ENCODE measurements at places on chromosomes 12 and 14.
A peak's percentile ranks its signal among the peaks of the same experiment; 100 is the strongest.

- DNase-seq: no peak
These were observed 171.4 kb upstream of the GSC start for GRCh38 chr14:94941311-94941710.

- no peak for DNase-seq
These were observed 1.3 kb upstream of the NR2C1 start for GRCh38 chr12:95074766-95075165.

DNA sequence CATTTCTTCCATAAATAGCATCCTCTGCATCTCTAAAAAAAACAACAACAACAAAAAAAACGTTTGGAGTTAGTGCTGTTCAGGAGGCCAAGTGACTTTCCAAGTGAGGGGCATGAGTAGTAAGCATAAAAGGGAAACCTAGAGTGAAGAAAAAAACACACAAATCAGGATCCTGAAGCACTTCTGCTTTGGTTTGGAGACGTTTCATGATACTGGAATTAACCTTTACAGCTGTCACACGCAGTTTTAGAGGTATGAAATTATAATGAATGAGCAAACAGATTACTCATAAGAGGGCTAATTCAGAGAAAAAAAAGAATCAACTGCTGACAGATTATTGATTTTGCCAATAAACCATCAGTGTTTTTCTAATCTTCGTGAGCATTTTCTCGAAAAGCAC lies 3.8 kb downstream of the SRSF9 start:
- no peak for DNase-seq

- no peak for DNase-seq
These were observed 8.9 kb upstream of the MYRFL start for GRCh38 chr12:69816082-69816481.

GRCh38 chr14:38391334-38391733 lies 135.4 kb upstream of the CLEC14A start:
- DNase-seq: no peak

DNA sequence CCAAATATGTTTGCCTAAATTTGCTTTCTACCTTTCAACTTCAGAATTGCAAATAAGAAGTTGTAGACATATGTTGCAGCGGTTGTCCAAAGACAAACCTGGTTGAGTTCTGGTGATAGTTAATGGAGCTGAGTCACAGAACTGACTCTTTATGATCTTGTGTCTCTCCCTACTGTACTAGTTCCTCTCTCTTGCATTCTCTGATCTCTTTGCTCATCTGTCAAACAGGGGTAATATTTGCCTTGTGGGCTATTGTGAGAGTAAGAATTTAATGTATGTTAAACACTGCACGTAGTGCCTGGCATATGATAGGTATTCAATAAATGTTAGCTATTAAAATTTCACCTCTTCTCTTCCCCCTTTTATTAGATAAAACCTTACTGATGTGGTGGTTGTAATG lies 283.5 kb upstream of the RGS6 start:
- DNase-seq: no peak

DNA sequence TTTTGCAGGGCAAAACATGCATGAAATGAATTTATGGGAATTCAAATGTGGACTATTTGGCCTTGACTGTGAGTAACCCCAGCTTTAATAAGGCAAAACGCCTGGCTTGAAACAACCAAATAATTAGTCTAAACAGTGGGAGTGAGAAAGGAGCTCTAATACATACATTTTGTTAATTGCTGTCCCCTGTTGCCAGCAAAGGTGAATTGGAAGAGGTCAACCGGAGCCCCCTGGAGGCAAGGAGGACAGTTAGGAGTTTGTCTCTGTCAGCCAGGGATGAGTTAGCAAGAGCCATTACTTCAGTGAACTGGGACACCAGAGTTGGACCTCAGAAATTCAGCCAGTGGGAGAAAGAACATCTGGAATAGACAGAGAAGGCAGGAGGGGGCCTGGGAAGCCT lies 17.4 kb downstream of the KRT76 start:
- DNase-seq: no peak

- DNase-seq: no peak
These were observed 805.4 kb downstream of the VRK1 start for GRCh38 chr14:97602438-97603117.

DNA sequence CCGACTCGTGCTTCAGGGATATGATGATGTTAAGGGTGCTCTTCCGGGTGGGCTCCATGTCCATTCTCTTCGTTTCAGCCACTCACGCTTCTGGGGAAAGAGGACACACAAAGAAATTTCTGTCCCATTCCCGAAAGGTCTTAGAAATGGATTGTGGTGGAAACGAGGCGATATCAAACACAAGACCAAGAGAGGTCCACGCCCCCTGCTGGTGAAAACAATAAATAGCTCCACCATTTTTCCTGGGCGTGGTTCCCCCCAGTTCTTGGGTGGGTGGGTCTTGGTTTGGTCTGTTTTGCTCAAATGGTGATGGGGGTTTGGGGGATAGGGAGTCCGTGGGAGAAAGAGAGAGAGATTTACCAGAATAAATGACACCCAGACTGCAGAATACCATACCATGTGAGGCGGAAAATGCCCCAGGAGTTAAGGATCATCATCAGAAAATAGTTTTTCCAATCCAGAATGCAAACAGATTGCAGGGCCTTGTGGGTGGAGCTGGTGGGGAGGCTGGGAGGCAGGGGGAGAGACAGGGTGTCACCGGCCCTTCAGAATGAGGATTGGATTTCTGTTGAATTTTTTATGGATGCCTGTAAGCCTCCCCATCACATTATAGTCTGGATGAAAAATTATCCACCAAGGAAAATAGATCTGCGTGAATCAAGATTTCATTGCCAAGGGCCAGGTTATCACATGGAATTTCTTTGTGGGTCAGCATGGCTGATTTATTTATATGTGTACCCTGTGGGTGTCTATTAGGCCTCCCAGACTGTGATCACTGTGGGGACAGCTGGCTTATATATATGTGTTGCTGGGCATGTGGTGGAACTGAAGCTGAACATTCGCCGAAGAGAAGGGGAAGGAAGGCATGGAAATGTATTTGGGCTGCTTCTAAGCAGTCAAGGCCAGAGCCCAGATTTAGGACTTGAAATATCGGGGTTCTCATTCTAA lies 55.8 kb downstream of the SRRM4 start:
- DNase-seq: peak; percentile 17

DNA sequence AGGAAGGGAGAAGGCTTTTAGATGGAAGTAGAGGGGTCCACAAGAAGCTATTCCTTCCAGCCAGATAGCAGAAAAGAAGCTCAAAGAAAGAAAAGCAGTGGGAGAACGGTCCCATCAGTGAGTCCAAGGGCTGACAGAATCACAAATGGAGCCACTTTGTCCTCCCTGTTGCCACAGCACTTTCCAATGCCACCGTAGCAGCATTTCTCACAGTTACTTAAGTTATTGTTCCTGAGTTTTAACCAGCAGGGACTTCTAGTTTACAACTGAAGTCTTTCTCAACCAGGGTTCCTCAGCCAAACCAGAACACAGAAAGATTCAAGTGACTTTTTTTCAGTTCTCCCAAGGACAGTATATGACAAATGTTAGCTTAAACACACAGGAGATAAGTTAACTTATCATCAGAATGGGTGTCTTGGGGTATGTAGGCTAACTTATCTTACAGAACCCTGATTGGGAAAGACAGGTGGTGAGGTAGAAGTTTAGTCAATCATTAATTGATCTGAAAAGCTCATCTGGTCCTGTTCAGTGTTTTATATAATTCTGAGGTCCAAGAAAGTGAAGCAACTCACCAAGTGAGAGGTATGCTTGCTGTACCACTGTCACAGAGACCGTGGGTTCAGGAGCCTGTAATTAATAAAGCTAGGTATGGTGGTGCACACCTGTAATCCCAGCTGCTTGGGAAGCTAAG lies 7.0 kb downstream of the GATC start:
- no peak for DNase-seq

GRCh38 chr12:20404576-20405346 lies 36.4 kb downstream of the PDE3A start:
- peak; percentile 92 for DNase-seq

DNA sequence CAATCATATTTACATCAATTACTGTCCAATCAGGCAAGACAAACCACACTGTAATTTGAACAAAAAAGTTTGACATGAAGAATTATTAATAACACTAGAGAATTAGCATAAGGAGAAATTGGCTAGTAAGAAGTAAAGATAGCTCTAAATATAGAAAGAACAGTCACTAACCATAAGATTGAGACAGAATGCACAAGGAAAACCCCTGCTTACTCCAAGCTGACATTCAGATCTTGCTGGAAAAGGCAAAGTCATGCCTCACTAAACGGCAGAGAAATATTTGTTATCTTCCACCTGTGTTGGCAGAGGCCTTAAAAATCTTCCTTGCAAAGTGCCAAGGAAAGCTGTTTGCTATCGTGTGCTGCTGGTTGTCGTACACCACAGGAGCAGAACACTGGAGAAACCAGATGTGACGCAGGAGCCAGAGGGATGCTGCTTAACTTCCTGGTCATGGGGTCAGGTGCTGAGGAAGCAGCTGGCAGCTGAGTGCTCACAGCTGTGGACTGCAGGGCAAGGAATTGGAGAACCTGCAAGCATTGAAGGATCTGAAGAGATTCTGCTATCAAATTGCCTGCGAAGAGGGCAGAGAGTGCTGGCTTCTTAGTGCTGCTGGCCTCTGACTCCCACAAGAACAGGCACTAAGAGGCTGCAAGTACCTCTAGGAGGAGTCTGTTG lies 1323.3 kb downstream of the LRFN5 start:
- peak; percentile 98 for DNase-seq

GRCh38 chr12:94121886-94122285 lies 26.5 kb upstream of the PLXNC1 start:
- DNase-seq: no peak

DNA sequence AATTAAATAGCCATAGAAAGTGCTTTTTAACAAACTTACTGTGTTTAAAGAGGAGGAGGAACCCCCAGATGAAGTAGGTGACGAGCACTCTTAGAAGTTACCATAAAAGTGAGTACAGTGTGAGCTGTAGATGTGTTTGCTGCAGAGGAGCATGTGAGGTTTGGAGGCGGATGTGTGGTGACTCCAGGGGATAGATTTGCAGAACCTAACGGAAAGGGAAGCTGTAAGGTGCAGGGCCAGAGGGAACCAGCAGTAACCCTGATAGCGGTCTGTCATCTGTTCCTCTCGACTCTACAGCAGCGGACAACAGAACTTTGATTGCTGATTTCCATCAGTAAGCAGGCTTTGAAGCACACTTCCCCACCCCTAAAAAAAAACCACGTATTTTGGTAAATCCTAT lies 5.2 kb downstream of the CALM1 start:
- peak; percentile 52 for DNase-seq

DNA sequence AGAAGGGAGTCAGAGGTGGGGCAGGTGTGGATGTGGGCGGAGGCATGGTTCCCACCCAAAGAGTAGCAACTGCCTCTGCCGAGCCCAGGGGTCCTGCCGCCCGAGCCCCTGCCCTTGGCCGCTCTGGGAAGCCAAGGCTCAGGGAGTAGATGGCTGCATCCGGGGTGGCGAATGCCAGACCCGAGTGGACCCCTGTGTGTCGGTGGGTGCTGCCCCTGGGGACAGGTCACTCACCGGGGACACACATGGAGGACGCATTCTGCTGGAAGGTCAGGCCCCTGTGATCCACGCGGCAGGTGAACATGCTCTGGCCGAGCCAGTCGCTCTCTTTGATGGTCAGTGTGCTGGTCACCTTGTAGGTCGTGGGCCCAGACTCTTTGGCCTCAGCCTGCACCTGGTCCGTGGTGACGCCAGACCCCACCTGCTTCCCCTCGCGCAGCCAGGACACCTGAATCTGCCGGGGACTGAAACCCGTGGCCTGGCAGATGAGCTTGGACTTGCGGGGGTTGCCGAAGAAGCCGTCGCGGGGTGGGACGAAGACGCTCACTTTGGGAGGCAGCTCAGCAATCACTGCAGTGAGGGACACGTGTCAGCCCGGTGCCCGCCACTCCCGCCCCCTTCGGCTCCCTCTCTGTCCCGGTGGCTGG lies 329.0 kb downstream of the TMEM121 start:
- no peak for DNase-seq

GRCh38 chr14:102776761-102777710 lies at the start of gene TRAF3:
TSS of gene TRAF3 (plus strand) at chr14:102777449. CDS start at chr14:102870202, 92,753 bp downstream.
- DNase-seq: peak; percentile 95

DNA sequence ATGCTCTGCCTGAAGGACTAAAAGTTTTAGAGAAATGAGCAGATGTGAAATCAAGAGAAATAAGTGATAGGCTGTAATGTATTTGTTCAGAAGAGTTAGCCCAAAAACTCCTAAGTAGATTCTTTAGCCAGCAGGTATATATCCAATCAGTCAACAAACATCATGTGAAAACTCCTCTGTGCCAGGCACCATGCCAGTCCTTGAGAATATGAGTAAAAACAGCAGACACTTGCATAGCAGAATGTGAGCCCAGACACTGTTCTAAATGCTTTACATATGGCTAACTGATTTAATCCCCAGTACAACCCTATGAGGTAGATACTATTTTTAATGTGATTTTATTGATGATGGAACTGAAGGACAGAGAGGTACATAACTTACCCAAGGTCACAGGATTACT lies 329.8 kb downstream of the PAWR start:
- no peak for DNase-seq

- no peak for DNase-seq
These were observed 146.6 kb upstream of the PLEKHG7 start for GRCh38 chr12:92556141-92556540.

DNA sequence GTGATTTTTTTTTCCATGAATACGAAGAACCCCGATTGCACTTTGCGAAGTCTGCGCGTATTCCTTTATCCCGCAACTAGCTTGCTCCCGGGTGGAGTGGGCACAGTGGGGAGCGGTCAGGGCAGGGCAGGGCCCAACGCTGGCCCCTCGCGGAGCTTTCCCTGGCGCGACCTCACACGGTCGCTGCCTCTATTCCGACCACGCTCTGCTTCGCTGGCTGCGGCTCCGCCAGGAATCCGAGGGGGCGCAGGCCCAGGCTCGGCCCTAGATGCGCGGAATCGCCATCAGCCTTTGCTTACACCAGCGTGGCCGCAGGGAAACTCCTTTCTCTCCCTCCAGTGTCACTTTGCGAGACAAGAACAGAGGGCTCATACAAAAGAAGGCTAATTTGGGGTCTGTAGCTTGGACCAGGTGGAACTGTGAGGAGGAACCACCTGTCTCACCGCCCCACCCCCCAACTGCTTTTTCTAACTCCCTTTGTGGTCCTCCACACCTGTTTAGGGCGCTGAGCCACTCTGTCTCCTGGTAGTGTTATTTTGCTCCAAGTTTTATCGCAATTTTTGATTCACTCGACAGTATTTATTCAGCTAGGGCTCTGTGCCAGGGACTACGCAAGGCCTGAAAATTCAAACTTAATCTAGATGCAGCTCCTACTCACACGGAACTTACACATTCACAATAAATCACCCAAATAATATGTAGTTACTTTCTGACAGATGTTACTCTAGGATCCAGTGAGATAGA lies 3.1 kb upstream of the NKX2-1 start:
- DNase-seq: peak; percentile 7

GRCh38 chr12:130286741-130287440 lies 50.8 kb upstream of the PIWIL1 start:
- DNase-seq: no peak

DNA sequence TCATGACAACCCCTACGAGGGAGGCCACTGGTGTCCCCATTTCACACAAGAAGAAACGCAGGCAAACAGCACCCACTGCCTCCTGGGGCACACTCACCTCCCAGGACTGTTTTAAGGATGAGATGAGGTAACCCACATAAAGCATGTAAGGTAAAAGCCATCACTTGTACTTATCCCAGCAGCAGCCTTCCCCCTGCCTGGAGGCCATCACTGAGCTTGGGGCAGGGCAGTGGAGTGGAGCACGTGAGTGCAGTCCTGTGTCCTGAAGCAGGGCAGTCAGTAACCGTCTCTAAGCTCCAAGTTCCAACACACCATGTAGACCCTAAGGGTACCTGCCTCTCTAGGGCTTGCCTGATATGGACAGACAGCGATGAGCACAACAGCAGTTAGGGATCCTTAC lies 1.7 kb downstream of the POLE start:
- no peak for DNase-seq

Measured in common myeloid progenitor, CD34-positive (primary cell).